Fibroblast of lung (primary cell): ENCODE measurements at places on chromosomes 12 and 14.

DNA sequence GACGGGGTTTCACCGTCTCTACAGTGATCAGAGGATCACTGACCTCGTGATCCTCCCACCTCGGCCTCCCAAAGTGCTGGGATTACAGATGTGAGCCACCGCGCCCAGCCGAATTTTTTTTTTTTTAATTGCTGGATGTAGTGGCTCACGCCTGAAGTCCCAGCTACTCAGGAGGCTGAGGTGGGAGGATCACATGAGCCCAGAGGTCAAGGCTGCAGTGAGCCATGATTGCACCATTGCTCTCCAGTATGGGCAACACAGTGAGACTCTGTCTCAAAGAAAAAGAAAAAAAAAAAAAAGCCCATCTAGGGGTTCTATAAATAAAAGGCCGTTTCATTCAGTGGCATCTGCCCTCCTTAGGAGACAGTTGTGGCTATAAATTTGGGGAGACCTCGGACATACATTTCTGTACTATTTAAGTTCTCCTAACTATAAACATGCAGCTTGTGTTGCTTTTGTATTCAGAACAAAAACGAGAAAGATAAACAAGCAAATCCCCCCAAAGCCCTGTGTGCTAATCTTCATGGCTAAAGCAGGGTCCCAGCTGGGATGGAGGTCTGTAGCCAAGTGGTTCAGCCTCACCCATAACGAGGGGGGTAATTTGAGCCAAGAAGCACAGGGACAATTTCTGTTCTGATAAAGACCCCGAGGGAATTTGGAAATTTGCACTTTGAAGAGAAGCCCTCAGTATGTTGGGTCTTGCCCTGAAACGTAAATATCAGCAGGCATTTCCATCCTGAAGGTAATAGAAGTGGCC is 35.0 kb upstream of the BCL7A start:
- DNase-seq = no peak

DNA sequence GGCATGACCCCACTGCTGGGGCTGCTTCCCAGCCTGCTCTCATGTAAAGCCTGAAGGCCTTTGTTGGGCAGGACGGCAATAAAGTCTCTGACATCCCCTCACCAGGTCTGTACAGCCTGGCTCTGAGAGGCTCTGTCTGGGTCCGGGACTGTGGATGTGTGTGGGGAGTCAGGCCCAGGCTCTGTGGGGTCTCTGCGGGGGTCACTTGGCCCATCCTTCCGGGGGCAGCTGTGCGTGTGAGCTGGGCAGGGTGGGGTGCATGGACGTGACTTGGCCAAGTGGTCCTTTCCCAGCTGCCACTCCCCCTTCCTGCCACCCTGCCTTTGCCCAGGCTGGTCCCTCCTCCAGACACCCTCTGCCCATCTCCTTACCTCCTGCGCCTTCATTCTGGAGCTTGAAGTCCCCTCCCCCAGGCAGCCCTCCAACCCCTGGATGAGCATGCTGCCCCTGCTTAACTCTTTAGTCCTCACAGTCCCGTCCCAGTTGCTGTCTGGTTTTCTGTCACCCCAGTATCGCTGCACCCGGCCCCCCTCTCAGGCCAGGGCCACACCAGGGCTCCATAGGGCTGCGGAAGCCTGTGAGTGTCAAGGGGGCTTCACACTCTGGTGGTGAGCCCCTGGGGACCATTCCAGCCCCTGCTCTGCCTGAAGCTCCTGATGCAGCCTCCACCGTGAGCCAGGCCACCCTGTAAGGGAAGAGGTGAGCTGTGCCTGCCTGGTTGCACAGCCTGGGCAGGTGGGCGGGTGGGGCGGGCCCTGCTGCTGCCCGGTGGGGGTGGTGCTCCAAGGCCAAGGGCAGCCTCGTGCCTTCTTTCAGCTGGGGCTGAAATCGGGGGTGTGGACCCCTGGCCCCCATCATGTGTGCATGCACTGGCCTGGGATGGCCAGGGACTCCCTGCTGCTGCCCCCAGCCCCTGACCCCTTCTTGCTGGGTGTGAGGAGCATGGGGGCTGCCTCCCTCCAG is 25.5 kb upstream of the KIF26A start:
- no peak for DNase-seq

- no peak for DNase-seq
Observed at GRCh38 chr12:65651060-65651459, 173.2 kb upstream of the HMGA2 start.

- no peak for DNase-seq
Observed at GRCh38 chr12:53618275-53618674, 7.9 kb downstream of the ATF7 start.

DNA sequence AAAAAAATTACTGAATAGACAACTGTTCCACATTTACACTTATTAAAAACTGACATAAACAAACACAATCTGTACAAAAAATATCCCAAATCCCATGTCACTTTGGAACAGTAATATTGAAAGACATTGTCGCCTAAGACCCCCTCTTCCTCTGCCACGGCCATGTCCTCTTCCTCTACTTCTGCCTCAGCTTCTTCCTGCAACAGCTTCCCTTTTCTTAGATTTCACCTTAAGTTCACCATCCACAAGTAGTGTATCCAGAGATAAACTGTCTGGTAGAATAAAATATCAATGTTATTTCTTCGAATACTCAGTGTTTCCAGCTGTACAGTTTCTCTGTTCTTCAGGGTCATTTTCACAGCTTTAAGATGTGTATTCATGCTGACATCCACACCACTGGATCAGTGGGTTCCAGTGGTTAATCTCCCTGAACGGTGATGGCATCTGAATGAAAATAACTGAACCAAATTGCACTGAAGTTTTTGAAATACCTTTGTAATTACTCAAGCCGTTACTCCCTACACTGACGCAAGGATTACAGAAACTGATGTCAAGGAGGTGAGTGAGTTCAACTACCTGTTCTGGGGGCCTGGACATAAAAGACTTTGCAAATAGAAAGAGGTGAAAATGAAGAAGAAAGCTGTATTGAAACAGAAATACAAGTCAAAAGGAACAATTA is 208.5 kb downstream of the C12orf50 start:
- peak; percentile 44 for DNase-seq

DNA sequence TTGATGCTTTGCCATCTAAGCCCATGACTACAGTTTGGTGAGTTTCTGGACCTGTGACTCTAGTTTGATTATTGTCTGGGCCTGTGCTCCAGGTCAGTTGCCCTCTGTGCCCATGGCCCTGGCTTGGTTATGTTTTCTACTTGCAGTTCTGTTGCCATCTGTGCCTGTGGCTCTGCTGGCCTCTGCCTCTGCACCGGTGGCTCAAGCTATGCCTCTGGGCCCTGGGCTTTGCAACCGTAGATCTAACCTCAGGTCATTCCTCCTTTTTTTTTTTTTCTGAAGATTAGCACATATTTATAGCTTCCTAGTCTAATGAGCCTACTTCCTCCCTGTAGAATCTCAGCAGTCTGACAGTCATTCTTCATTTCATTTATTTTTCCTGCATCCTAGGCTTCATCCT is 161.2 kb downstream of the CCDC91 start:
- DNase-seq = no peak

- DNase-seq = no peak
Observed at GRCh38 chr14:81986005-81986404, 452.4 kb upstream of the SEL1L start.

DNA sequence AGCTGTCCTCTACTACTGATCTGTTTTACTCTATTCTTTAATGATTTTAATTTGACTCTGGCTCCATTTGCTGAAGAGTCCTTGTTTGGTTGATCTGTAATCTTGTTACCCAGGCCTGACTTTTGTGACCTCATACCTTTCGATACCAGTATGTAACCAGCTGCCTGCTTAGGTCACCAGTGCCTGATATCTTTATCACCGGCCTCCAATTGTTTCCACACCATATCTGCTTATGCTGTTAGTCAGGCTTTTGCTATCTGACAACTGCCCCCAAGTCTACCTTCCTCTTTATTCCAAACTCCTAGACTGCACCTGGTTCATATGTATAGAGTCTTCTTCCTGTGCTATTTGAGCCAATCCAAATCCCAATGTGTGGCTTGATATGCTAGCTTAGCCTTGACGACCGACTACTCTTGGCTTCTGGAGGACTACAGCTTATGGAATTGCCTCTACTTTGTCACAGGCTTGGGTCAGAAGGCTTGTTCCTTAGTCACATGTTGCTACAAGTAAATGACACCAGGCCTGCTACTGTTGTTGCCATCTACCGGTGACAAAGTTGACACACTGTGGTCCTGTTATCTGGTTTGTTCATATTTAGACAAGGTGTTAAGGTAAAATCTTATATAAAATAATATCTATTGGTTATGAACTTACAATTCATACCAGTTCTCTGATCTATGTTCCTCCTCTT is 193.9 kb downstream of the TRHDE start:
- DNase-seq = no peak

DNA sequence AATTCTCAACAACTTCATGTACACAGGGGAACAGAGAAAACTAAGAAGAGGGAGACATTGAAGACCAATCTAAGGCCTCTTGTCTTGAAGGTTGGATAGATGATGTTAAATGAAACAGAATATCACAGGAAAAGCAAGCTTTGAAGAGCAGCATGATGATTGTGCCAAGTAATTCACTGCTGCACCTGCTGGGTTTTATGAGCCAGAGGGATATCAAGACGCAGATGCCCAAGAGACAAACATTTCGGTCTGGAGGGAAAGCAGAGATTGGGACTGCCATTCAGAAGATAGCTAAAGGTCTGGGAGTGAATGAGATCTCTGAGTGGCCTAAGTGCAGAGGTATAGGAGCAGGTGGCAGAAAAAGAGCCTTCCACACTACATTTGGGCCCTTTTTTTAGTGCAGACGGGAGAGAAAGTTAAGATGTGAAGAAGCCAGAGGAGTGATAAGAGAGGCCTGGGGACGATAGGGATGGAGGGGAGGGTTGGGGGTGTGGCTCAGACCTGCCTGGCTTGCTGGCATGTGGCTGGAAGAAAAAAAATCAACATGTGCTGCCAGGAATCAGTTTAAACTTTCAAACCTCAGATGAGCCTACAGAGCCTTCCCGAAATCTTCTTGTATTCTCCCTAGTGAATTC is 200.6 kb downstream of the AEBP2 start:
- no peak for DNase-seq

- DNase-seq = no peak
Observed at GRCh38 chr12:50923361-50924130, 28.8 kb upstream of the HIGD1C start.

- no peak for DNase-seq
Observed at GRCh38 chr12:124499898-124500244, 67.5 kb downstream of the NCOR2 start.

DNA sequence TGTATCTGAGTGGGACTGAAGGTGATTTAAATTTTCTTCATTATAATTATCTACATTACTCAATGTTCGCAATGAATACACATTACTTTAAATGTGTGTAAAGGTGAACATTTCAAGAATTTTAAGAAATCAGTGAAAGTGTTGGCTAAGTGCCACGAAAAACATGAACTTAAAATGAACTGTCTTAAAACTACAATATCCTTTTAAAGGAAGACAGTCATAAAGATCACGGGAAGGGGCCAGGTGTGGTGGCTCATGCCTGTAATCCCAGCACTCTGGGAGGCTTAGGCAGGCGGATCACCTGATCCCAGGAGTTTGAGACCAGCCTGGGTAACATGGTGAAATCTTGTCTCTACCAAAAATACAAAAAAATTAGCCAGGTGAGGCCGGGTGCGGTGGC is 11.2 kb downstream of the MOK start:
- DNase-seq = peak; percentile 23

- peak; percentile 18 for DNase-seq
Observed at GRCh38 chr14:85234156-85235025, 295.6 kb upstream of the FLRT2 start.

DNA sequence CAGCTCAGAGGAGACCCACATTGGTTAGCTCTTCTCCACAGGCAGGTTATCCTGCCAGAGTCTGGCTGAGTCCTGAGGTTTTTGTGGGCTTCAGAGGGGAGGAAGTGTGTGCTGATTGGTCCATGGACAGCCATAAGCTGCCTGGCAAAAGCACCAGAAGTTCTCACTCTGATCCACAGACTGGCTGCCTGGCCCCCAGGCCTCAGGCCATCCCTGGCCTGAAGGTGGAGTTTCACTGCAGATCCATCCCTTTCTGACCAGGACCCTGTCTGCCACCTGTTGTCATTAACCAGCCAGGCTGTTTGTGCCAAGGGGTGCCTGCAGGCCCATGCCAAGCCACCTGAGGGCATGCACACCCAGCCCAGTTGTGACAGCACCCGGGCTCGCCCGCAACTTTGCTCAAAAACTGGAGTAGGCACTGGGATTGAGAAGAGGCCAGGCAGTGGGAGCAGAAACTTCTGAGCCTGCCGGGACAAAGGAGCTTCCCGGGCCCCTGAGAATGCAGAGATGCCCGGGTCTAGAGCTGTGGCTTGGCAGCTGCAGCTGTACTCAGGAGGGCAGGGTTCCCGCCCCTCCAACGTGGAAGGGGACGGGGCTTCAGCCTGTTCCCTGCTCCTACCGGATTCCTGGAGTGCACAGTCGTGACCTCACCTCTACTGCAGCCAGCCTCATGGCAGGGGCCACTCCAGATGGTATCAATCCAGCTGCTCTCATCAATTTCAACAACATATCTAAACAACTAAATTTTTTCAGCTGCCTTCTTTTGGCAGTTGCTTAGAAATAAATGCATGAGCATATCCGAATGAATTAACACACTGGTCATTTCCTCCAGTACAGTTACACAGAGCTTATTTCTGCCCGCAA is 1277.3 kb downstream of the SLC16A7 start:
- no peak for DNase-seq

GRCh38 chr14:85991156-85991555 is 461.2 kb downstream of the FLRT2 start:
- peak; percentile 5 for DNase-seq
